ENCODE measurements at places on chromosomes 4 and X.

DNA sequence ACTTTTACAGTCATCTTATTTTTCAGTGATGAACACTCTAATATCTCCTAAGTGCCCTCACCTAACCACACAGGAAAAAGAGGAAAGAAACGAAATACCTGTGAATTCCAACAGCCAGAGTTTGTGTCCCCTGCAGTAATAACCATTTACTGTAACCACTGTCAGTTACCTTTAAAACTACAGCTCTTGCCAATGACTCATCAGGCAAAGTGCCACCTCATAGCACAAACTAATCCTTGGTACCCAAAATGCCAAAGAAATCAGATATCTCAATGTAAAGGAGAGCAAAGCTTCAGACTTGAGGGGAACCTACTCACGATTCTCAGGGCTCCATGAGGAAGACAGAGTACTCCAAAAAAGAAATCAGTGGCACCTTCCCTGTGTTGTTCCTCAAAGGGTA is 146.5 kb downstream of the NDST3 start:
- DNase-seq: no peak

GRCh38 chr4:48296365-48296764 is 26.7 kb upstream of the TEC start:
- no peak for DNase-seq

DNA sequence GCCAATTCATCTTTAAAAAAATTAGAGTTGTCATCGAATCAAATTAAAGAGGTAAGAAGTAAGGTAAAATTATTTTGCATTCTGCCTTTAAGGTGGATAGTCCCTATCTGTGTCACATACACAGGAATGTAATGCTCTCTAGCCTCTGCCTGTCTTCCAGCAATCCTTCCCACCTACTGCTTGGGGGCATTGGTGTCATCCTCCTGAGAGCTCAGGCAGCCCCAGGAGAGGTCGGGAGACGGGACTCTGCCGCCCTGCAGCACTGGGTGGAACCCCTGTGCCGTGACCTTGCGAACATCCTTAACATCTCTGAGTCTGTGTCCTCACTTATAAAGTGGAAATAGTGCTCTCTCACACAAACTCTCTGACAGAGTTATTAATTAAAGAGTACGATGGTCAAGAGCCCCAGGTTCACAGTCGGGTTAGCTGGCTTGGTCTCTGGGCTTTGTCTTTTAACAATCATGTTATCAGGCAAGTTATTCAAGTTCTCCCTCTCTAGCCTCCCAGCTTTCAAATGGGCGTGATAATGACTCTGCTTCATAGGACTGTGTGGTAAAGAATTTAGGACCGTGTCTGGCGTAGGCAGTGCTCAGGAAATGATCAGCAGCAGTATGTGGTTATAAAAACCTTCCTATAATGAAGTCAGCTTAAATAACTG is 10.2 kb downstream of the TLR3 start:
- no peak for DNase-seq

GRCh38 chr4:971666-972500 is 1.5 kb downstream of the DGKQ start:
- no peak for DNase-seq

- DNase-seq: no peak
Observed at GRCh38 chrX:85326234-85327059, 53.0 kb downstream of the POF1B start.

- DNase-seq: no peak
Observed at GRCh38 chr4:69589884-69590283, 49.6 kb downstream of the UGT2A2 start.

DNA sequence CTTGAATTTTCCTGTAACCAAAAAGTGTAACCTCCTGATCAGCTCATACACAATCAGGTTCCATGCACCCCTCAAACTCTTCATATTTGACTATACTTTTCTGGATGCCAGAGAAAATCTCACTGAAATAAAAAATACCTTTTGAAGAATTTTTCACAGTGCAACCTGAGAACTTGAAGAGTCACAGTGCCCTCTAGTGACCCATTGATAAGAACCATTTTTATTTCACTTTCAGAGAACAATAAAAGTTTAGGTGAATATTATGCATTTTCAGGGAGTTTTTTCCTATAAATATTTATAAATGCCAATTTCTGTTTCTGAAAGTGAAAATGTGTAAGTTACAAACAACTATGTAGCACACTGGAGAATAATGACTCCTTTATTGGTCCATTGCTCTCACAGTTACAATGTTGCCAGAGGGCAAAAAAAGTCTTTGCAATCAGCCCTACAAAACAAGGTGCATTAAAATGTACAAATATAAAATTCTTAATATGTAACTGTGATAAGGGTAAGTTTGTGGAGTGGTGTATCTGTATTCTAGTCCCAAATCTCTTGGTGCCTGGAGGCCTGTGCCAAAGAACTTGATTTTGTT is 153.6 kb upstream of the INTU start:
- no peak for DNase-seq

- DNase-seq: no peak
Observed at GRCh38 chr4:10730590-10730989, 46.0 kb upstream of the CLNK start.

GRCh38 chr4:186029571-186030398 is 39.2 kb upstream of the TLR3 start:
- peak; percentile 15 for DNase-seq

DNA sequence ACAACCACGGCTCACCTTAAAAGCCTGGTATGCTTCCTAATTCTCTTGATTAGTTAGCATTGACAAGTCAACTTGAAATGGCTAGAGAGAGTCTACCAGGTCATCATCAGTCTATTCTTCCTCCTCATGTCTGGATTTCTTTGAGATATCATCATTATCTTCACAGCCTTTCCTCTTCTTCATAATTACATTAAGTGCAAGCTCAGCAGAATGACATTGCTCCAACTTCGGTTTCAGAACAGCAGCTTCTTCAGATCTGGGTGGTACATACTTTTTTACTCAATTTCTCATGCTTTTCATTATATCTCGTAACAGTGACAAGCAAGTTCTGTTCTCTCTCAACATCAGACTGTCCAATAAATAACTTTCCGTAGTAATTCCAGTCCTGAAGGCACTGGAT is 337.5 kb upstream of the TENM3 start:
- DNase-seq: no peak

All from GM04503 (cell line).